ENCODE measurements at places on chromosomes 12 and 14. TPM values are rescaled to one million over a fixed set of nuclear protein-coding genes. Genes with fewer than 3 reads are reported as not detected.

- no peak for DNase-seq
Observed at GRCh38 chr14:49408187-49408933, 177.8 kb downstream of the RPS29 start.

DNA sequence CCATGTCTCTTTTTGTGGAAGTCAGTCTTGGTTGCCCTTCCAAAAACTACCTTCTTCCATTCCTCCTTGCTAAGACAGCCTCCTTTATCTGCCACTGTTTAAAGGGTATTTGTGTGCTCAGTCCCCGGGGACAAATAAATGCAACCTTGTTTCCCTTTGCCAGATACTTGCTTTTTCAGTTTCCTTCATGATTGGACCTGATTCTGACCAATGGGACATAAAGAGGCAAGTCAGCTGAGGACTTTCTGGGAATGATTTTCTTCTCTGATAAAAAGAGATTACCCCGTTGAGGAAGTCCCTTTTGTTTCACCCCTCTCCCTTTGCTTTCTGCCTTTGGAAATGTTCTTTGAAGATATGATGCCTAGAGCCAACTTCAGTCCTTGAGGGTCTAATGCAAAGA is 7.4 kb upstream of the TUBA1B start:
- DNase-seq: no peak

The PPFIA2 gene
- polyA plus RNA-seq: 6.5 TPM

DNA sequence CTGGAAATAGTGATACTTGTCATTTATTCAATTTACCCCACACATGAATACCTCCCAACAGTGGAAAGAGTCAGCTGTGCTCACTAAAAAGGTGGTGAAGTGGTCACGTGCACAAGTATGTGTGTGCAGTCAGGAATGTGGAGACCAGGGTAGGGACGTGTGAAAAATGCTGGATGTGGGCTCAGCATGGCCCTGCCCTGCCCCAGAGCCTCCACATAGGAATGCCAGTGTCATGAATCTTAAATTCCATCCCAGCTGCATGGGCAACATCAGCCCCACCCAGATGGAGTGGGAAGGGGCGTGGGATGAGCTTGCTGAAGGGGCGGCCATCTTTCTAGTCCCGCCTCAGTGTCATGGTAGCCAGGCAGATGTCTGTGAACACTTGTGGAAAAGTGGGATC is 87.7 kb downstream of the C12orf75 start:
- DNase-seq: no peak

GRCh38 chr14:55084401-55085059 is 33.1 kb downstream of the MAPK1IP1L start:
- no peak for DNase-seq

- no peak for DNase-seq
Observed at GRCh38 chr12:78929075-78929418, 64.5 kb downstream of the SYT1 start.

The CISTR gene
- polyA plus RNA-seq: not detected

DNA sequence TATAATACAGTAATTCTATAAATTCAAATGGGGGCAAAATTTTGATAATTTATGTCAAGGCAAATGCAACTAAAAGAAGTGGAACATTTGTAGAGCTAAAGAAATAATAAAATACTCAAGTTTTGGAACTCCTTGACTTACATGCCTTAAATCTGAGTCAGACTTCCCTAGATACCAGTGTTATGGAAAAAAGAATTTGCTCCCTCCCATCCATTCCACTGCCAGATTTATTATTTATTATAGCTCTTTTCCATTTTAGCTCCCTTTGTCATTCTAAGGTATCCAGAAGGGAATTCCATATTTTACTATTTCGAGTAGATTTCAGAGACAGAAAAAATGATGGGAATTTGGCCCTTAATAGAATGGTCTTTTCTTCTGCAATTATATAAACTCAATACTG is 44.0 kb downstream of the RHOJ start:
- no peak for DNase-seq

The DLK1 gene
- 15.3 TPM for polyA plus RNA-seq

The CD4 gene
- polyA plus RNA-seq: 31.0 TPM

DNA sequence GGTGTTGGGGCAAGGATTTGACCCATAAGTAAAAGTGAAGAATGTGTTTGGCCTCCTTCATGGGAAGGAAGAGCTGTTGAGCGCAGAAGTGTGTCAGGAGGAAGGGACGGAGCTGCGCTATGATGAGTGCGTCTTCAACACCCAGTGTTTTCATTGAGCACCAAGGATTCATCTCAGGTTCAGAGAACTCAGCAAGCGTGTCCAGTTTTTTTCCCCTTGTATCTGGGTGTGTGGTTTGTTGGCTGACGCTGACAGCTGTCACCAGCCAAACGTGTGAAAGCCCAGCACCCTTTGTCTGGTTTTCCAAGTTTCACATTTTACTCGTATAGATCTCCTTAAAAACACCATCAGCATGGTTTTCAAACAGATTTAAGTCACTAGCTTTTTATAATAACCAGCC is 12.3 kb downstream of the EP400 start:
- DNase-seq: no peak

DNA sequence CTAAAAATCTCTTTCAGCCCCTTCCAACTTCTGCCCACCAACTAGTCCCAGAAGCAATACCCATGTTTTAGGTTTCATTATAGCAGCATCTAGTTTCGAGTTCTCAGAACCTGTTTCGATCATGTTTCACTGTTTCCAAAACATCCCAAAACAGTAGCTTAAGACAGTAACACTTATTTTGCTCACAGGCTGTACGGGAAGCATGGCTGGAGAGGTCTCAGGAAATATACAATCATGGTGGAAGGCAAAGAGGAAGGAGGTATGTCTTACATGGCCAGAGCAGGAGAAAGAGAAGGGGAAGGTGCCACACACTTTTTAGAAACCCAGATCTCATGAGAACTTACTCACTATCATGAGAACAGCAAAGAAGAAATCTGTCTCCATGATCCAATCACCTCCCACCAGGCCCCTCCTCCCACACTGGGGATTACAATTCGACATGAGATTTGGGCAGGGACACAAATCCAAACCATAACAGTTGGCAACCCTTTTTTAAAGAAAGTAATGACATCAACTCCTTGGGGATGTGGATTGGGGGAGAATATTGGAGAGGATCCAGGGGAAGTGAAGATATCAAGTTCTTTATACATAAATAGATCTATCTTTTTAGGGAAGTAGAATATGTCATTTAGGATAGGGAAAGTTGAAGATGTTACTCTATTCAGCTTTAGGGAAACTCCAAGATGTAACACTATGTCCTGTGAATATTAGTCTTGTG is 269.9 kb upstream of the PLEKHG7 start:
- DNase-seq: no peak

- no peak for DNase-seq
Observed at GRCh38 chr14:80762641-80763228, 178.8 kb downstream of the CEP128 start.

DNA sequence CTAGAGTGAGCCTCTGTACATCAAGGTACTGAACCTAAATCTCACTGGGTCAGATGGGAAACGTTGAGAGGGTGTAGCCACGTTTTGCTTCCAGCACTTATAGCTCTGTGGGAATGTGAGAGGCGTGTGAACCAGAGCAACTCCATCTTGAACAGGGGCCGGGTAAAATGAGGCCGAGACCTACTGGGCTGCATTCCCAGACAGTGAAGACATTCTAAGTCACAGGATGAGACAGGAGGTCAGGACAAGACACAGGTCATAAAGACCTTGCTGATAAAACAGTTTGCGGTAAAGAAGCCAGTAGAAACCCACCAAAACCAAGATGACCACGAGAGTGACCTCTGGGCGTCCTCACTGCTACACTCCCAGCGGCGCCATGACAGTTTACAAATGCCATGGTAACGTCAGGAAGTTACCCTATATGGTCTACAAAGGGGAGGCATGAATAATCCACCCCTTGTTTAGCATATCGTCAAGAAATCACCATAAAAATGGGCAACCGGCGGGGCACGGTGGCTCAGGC is 63.4 kb upstream of the NCOR2 start:
- DNase-seq: no peak

DNA sequence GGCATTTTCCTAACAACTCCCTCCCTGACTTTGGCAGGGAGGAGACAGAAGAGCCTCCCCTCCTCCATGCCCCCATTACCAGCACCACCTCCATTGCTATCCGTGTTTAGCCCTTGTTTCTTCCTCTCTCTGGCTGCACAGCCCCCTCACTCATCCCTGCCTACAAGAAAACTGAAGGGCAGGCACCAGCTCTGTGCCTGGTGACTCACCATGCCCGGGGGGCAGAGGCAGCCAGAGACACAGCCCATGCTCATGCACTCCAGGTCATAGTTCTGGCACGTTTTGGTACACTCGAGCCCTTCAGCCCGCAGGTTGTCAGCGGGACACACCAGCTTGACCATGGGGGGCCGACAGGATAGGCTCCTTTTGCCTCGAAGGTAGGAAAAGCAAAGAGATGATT is 80.4 kb downstream of the VWF start:
- no peak for DNase-seq

GRCh38 chr12:7116916-7117315 is 7.9 kb upstream of the C1RL start:
- no peak for DNase-seq

GRCh38 chr14:103279142-103280025 is 54.7 kb upstream of the EIF5 start:
- no peak for DNase-seq

- DNase-seq: no peak
Observed at GRCh38 chr12:22491034-22491433, 53.3 kb downstream of the C2CD5 start.

DNA sequence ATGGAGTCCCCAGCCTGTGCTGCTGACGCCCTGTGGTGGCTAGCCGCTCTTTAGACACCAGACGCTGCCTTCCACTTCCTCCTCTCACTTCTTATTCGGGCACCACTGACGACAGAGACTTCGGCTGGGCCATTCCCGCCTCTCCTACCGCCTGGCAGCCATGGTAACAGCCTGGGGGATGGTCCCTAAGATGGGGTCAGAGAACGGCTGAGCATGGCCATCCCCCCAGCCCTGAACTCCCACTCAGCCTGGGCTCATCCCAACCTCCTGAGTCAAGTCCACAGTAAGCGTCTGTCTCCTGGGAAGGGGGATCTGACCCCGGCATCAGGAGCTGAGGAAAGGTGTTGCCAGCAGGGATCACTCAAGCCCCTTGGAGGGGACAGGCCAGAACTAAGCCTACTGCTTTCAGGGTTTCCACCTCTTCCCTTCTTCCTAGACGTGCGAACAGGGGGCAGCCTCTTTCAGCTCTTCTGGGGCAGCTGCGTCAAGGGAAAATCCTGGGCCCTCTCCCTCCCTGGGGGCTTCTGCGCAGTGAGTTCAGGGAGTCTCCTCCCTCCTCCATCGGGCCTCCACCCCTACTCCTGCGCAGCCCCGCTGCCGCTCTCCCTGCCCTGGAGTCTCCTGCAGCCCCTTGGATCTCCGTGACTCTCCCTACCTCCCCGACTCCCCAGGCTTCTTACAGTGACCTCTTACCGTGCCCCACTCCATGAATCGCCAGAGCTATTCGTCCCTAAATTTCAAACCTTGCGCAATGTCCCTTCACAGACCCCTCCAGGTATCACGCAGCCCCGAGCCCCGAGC is 643 bp upstream of the TAMALIN start:
- DNase-seq: no peak

The DAZAP2 gene
- 152 TPM for polyA plus RNA-seq

The PXN gene
- 81.1 TPM for polyA plus RNA-seq

GRCh38 chr12:104328790-104329189 is 25.3 kb downstream of the EID3 start:
- no peak for DNase-seq

DNA sequence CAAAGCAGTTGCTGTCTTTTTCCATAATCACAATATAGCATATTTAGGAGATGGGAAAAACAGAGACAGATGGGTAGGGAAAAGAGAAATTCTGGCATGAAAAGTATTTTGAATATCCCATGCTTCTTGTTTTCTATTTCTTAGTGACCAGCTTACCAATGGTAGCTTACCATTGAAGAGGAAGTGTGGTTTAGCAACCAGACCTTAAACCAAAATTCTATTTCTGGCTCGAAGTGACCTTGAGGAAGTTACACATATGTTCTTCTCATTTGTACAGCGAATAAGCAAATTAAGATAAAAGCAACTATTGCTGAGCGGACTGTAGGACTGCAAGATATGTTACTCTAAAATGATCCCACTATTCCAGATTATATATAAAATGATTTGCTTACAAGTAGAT is 82.9 kb downstream of the FGD4 start:
- DNase-seq: no peak

The MANSC1 gene
- polyA plus RNA-seq: 39.5 TPM

DNA sequence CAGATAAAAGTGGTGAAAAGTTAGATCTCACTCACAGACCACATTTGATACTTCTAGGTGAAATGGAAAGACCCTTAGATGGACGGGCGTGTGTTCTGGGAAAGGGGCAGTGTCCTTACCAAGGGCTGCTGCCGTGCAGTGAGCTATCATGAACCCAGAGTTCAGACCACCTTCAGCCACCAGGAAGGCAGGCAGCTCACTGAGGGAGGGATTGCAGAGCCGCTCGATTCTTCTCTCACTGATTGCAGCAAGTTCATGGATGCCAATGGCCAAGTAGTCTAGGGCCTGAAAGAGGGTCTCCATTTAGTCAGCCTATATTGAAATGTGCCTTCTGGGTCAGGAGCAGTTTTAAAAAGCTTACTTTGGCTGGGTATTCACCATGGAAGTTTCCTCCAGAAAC is 15.7 kb downstream of the HAL start:
- DNase-seq: no peak

The SLC25A47 gene
- polyA plus RNA-seq: not detected

The LHX5 gene
- not detected for polyA plus RNA-seq

- DNase-seq: no peak
Observed at GRCh38 chr12:56839915-56840325, 76.8 kb downstream of the HSD17B6 start.

DNA sequence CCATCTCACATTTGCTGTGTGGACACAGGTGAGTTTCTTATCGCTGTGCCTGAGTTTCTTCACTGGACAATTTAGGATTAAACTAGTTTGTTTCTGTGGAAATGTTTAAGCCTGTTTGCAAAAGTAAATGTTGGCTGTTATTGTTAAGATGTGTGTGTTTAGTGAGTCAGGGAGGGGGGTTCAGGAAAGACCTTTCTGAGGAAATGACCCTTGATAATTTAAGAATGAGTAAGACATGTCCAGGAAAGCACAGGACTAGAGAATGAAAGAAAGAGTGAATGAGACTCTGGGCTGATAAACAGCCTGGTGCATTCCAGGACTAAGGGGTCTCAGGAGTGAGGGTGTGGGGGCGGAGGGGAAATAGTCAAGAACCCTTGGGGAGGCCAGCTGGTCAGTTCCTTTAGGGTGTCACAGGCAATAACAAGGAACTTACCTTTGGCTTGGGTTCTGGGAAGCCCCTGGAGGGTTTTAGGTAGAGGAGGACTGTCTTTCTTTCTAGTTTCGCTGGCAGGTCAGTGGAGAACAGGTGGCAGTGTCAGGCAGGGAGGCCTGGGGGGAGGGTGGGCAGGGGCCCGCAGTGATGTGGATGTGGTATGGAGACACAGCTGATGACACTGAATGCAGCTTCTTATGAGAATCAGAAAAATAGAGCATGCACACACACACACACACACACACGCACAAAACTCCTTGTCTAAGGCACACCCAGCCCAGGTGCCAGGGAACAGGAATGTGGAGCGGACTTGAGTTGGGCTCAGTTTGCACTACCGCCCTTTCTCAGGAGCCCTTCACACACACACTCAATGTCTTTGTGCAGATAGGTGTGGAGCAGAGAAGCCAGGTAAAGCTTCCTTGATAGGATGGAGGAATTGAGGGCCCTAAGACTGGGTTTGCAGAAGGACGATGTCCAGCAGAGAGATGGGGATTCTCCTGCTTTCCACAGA is 1005.5 kb downstream of the VRK1 start:
- DNase-seq: no peak

- no peak for DNase-seq
Observed at GRCh38 chr14:22065347-22065746, 391.7 kb upstream of the OR4E1 start.

Measured in left renal pelvis (tissue), 4 donors.